ENCODE measurements at places on chromosomes 2 and 18.

GRCh38 chr18:11994703-11995444 lies 13.6 kb downstream of the IMPA2 start:
- DNase-seq, result no peak

GRCh38 chr2:170143045-170143717 lies 34.8 kb upstream of the MYO3B start:
- DNase-seq, result no peak

- no peak for DNase-seq
Measured at GRCh38 chr2:107809835-107810234, 16.9 kb upstream of the RGPD4 start.

- DNase-seq, result no peak
Measured at GRCh38 chr2:144519934-144520731, at the start of gene ZEB2. Gene ZEB2, minus strand, starts transcription at chr2:144520119. Its CDS starts 2,769 bp downstream, at chr2:144517350.

DNA sequence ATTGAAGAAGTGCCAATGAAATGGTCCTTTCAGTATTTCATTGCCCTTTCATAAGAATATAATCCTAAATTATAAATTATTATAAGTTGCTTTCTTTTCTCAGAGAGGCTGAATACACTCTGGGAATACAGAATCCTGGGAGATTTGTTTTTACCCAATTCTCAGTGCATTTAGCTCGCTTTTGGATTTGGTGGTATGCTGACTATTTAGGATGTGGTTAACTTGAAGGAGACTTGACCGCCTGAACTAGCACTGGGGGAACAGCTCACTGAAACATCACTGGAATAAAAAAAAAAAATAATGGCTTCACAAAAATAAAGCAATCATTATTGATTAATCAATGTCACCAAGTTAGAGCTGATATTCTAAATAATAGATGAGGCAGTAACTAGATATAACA lies 10.2 kb downstream of the TNFAIP6 start:
- DNase-seq, result no peak

- peak; percentile 23 for DNase-seq
Measured at GRCh38 chr18:56702946-56703345, 51.8 kb downstream of the WDR7 start.

DNA sequence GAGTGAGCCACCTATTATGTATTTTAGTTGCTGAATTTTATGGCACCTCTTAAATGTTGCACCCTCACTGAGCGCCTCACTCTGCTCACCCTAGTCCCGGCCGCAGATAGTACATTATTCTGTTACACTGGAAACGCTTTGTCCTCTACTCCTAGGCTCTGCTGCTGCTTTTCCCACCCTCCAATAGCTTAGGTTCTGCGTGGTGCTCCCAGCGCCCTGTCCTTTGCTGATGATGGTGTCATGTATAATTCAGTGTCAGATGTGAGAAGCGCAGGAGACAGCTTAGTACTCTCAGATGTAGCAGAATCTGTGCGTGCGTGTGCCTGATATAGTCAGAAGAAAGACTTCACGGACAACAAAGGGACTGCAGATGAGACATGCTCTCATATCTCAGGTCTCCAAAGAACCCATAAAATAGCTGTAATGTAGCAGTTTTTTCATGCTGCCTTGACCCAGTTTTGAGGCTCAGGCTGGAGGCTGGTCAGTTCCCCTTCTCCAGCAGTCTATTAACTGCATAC lies 1.4 kb upstream of the REEP1 start:
- DNase-seq, result no peak

GRCh38 chr2:166960702-166961270 lies 72.5 kb downstream of the XIRP2 start:
- no peak for DNase-seq

- DNase-seq, result no peak
Measured at GRCh38 chr2:232543491-232543890, 4.0 kb downstream of the CHRNG start.

DNA sequence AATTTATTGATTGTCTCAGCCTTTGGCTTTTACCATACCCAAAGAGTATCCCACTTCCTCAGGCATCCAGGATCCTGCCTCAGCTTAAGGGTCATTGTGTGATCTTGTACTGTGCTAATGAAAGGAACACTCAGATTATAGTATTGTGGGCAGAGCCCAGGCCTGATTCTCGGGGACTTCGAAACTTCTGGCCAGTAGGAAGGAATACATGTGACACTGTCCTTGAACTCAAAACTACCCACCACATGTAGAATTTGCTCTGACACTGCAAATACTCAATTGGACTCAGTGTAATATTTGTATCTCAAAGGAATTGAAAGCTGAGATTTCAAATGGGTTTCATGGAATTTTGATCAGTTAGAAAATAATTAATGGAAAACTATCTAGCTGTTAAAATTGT lies 15.9 kb downstream of the DIS3L2 start:
- no peak for DNase-seq

DNA sequence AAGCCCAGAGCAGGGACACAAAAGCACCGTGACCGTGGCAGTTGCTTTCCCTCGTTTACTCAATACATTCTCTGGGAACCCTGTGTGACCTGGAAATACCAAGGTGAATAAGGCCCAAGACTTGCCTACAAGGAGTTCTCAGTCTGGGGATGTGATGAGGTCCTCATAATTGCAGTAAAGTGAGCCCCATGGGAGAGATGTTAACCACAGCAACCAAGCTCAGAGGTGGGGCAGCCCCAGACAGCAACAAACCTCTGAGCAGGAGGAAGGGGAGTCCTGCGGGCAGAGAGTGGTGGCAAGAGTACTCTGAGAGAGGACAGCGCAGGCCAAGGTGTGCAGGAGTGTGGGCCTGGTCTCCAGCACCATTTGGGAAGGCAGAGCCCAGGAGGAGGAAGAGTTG lies 91.6 kb downstream of the TTC32 start:
- DNase-seq, result no peak

DNA sequence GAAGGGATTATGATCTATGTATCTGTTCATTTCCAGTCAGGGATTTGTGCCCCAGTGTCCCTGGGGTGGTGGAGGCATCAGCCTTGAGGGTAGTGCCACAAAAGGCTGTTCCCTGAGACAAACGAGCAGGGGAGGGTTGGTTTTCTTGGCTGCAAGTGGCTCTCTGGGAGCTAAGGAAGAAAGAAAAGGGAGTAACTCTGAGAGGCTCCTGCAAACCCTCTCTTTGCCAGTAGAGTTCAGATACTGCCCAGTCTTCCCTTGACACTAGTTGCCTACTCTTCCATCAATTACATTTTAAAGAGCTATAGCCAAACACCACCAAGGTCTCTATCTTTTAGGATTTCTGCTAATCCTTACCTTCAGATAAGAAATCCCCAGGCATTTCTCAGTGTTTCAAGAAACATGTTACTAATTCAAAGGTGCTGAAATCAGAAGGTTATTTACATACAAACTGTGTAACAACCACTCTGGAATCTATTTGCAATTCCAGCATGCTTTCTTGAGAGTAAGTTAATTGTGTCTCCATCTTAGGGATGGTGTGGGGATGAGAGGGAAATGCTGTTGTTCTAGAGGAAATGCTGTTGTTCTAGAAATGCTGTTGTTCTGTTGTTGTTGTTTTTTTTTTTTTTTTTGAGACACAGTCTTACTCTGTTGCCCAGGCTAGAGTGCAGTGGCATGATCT lies 18.7 kb upstream of the KCTD1 start:
- no peak for DNase-seq

DNA sequence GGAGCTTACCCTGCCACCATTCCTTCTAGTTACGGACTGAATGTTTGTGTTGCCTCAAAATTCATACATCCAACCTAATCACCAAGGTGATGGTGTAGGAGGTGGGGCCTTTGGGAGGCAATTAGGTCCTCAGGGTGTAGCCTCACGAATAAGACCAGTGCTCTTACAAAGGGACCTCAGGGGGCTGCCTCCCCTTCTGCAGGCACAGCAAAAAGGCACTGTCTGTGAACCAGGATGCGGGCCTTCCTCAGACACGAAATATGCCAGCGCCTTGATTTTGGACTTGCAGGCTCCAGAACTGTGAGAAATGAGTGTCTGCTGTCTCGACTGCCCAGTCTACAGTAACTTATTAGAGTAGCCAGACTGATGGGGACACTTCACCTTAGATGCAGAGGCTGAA lies 150.4 kb upstream of the HDAC4 start:
- DNase-seq, result no peak

DNA sequence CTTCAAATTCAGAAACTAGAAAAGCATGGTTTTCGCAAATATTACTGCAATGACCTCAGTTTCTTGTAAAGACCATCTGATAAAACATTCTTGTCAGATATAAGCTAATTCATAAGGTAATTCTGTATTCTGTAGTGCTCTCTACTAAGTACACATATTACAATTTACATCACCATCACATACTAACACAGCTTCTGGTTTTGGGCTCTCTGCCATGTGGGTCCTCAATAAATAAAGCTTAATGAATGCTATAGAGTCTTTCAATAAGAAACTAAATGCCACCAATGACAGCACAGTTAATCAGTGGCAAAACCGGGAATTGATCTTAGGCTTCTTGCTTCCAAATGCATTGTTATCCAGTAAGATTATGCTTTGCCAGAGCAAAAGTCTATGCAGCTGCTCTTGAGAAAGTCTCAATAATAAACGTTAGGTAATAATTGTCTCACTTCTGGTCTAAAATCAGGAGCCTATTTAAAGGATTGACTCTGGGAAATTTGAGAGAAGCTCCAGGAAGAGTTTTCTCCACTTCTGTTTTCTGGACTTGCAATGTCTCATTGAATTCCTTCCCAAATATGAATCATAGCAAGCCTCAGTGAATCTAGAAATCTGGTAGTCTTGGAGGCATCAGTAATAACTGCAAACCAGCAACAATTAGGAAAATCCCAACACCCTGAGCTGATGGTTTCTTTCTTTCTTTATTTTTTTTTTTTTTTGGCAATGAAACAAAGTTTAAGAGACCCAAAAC lies 67.9 kb upstream of the RAPGEF4 start:
- DNase-seq, result no peak

GRCh38 chr2:172639823-172640222 lies 83.9 kb downstream of the PDK1 start:
- DNase-seq, result no peak

GRCh38 chr18:30487962-30488361 lies 554.6 kb downstream of the DSC3 start:
- DNase-seq, result no peak

GRCh38 chr18:50277942-50278341 lies 3.4 kb downstream of the MBD1 start:
- DNase-seq, result no peak

GRCh38 chr2:240465765-240466578 lies 30.5 kb downstream of the GPC1 start:
- DNase-seq, result no peak

DNA sequence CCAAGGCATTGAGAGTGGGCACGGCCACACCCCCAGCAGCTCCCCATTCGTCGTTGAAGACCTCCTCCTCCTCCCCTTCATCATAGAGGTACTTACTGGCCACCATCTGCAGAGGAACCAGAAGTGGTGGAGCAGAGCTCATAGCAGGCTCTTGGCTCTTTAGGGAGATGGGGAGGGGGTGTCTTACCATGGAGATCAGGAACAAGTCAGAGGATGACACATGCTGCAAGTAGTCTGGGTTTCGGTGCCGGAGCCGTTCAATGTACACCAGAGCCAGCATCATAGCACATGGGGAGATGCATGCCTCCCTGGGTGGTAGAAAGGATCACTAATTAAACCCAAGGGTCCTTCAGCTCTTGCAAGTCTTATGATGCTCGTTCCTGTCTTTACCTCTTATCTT lies 1.9 kb downstream of the CNPPD1 start:
- DNase-seq, result no peak

DNA sequence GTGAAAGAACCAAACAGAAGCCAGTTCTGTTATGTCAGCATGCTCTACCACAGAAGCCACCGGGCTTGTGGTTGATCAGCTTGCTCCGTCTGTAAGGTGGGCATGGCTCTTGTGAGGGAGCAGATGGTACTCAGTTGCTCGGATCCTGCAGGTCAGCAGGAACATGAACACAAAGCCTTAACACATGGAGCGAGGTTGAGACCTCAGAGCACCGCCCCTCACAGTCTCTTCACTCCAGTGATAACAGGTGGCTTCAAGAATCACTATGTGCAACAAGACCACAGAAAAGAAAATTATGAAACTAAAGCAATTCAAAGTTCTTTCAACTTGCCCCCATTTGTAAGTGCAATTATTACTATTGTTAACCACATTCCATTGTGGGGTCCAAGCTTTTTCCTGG lies 72.1 kb downstream of the OSBPL6 start:
- DNase-seq, result no peak

- DNase-seq, result no peak
Measured at GRCh38 chr2:135909976-135910375, 33.7 kb upstream of the MCM6 start.

GRCh38 chr2:37779139-37779538 lies 107.7 kb upstream of the CDC42EP3 start:
- no peak for DNase-seq

DNA sequence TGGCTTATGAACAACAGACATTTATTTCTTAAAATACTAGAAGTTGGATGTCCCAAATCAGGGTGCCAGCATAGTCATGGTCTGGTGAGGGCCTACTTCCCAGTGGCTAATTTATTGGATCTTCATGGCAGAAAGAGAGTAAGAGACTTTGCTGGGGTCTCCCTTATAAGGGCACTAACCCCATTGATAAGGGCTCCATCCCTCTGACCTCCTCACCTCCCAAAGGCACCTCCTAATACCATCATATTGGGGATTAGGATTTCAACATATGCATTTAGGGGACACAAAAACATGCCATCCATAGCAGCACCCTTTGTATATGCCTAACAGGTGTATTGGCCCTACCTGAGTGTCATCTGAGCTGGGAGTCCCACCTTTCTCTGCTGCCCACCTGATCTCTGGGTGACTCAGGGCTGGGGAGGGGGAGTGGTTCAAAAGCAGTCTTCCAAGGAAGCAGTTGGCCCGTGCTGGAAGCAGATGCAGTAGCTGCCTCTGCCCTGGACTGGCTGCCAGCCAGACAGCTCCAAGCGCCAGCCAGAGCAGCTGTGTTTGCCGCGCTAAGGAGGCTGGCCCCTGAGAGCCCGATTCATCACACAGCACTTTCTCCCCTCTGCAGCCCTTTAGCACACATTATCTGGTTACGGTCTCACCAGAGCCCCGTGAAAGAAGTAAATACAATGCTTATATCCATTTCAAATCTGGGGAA lies 84.6 kb downstream of the SMAD7 start:
- DNase-seq, result no peak

DNA sequence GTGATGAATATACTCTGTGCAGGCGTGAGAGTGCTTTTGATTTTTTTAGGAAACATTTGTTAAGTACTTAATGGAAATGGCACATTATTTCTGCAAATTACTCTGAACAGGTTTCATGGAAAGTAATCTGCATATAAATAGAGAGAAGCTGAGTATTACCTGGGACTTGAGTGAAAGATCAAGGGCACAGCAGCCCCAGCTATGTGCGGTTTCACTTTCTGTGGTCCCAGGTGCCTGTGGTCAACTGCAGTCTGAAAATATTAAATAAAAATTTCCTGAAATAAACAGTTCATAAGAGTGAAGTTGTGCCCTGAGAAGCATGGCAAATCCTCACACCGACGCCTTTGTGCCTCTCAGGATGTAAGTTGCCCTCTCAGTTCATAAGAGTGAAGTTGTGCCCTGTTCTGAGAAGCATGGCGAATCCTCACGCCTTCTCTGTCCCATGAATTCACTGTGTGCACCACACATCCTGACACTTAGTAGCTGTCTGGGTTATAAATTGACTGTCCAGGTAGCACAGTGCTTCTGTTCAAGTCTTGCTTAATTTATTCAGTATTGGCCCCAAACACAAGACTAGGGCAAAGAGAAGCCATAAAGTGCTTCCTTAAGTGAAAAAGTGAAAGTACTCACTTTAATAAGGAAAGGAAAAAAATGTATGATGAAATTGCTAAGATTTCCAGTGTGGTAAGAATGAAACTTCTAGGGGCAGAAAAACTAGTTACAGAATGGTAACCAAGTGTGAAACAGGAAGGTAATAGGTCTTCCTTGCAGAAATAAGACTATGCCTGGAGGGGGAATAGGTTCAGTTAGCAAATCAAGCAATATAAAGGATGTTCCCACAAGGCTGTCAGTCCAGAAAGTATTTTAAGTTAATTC lies 4.3 kb upstream of the SNTG2 start:
- no peak for DNase-seq

All from GM10248 (cell line).